ENCODE measurements at places on chromosomes 7 and 10.
A peak's percentile ranks its signal among the peaks of the same experiment; 100 is the strongest.

- DNase-seq, result no peak
Measured at GRCh38 chr7:134254311-134254710, 62.4 kb downstream of the SLC35B4 start.

GRCh38 chr7:1663857-1664651 lies 6.0 kb upstream of the ELFN1 start:
- DNase-seq, result no peak

GRCh38 chr7:70694971-70695794 lies 436.8 kb upstream of the GALNT17 start:
- no peak for DNase-seq

- DNase-seq, result no peak
Measured at GRCh38 chr10:79491143-79491835, 21.0 kb upstream of the EIF5AL1 start.

- peak; percentile 59 for DNase-seq
Measured at GRCh38 chr10:78973901-78974616, 94.7 kb upstream of the ZMIZ1 start.
